Pancreas (tissue), 10 donors: ENCODE measurements at places on chromosomes 4 and X. TPM values are rescaled to one million over a fixed set of nuclear protein-coding genes. Genes with fewer than 3 reads are reported as not detected.

NPY5R gene
- 0.73 TPM for polyA plus RNA-seq

RRH gene
- 0.09 TPM for polyA plus RNA-seq

RTL9 gene
- polyA plus RNA-seq, result not detected

RTL3 gene
- not detected for polyA plus RNA-seq

PRSS12 gene
- 5.5 TPM for polyA plus RNA-seq

FAAH2 gene
- 17.8 TPM for polyA plus RNA-seq

SPANXN4 gene
- polyA plus RNA-seq, result not detected
